ENCODE measurements at places on chromosomes 5 and 9.

GRCh38 chr5:60972231-60972630 is 27.2 kb downstream of the NDUFAF2 start:
- peak; percentile 21 for DNase-seq

DNA sequence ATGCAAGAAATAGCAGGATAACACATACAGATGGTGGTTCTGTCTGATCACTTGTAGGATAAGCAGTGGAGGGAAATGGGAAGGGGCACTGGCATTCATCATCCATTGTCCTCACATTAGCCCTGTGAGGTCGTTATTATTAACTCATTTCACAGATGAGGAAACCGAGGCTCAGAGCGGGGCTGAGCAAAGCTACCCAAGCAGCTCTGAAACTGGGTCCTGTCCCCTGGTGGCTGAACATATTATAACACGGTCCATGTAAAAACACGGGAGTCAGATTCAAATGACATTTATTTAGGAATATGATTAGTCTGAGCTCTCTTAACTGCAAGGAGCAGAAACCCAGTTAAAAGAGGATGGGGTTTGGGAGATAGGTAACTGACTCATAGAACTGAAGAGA is 43.1 kb downstream of the HRH2 start:
- no peak for DNase-seq

DNA sequence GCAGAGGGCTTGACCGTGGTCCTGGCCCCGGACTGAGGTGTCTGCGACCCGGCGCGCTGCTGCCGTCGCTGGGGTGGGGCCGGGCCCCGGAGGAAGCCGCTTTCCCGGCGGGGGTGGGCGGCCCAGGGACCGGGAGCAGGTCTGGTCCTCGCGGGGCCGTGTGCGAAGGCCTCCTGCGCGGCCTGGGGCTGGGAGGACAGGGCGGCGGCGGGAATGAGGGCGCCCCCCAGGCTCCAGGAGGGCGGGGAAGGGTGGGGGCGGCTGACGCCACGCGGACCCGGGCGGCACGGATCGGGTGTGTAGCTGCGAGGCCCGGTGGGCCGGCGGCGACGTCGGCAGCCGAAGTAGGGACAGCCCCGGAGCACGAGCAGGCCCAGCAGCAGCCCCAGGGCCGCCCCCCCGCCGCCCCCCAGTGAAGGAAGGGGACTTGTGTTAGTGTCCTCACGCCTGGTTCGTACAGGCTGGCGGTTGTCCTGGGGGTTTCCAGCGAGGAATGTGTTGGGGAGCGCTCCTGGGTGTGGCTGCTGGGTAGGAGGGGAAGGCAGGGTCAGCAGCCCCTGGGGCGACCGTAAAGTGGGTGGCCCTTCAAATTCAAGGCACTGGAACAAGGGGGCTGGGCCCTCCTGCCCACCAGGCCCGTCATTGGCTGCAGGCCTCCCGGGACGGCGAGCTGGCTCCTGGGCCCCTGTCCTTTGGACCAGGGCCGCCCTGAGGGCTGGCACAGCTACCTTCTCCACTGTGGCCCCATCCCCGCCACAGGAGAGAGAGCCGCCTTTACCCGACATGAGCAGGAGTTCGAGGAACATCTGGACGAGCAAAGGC is 597 bp upstream of the TMEM250 start:
- DNase-seq: no peak

DNA sequence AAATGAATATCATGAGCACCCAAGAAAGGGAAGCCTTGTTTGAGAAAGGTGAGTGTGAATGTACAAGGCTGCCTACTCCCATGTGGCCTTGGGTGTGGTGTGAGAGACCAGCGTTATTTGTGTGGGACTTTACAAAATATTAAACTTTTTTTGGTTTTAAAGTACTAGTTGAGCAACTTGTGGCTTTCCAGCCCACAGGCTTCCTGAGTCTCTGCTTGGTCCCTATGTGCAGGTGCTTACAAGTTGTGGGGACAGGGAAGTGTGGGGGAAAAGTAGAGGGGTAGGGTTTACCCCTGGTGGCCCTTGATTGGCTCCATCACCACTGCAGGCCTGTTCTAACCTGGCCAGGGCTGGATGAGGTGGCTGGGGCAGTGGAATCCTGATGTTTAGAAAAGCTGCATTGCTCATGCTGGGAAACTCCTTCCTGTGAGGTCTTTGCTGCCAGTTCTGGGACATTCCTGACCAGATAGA is 19.7 kb downstream of the PTTG1 start:
- no peak for DNase-seq

- DNase-seq: peak; percentile 54
These were observed 7.0 kb upstream of the IL12B start for GRCh38 chr5:159337016-159337955.

- DNase-seq: no peak
These were observed 147.7 kb downstream of the GLIS3 start for GRCh38 chr9:4152101-4152600.

GRCh38 chr9:77585335-77585786 is 62.8 kb downstream of the GNA14 start:
- no peak for DNase-seq

DNA sequence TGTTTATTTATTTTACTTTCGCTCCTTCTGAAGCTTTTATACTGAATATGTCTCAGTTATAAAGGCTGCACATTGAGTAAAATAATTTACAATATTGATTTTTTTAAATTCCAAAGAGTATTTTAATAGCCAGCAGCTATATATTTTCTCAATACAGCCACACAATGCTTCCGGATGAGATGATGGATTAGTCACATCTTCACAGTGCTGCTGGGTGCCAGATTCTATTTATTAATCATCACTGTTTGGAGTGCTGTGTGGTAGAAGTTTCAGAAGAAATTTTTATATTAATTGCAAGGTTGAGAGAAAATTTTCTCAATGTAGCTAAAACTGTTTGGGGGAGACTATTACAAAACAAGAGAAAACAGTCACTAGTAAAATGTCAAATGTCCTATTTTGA is 989.8 kb downstream of the TLE4 start:
- no peak for DNase-seq

- no peak for DNase-seq
These were observed 80.4 kb upstream of the OSMR start for GRCh38 chr5:38765399-38765861.

- no peak for DNase-seq
These were observed 43.6 kb upstream of the C5orf46 start for GRCh38 chr5:147949711-147950573.

DNA sequence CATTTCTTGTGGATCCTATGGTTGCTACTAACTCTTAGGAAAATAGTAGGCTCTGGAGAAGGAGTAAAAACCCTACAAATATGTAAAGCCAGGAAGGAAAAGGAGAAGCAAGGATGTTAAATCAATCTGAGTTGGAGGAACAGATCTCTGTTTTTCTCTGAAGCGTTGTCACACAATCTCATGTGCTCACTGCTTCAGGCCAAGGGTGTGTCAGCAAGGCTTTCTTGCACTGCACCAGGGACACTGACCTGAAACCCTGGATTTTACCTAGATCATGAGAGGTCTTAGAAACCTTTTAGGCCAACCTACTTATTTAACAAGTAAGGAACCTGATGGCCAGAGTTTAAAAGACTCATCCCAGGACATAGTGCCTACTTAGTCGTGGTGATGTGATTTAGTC is 12.5 kb upstream of the AGXT2 start:
- DNase-seq: no peak
